ENCODE measurements at places on chromosomes 5 and 9. TPM values are rescaled to one million over a fixed set of nuclear protein-coding genes. Genes with fewer than 3 reads are reported as not detected.
A peak's percentile ranks its signal among the peaks of the same experiment; 100 is the strongest.

ZNF454 gene
- not detected for total RNA-seq

TAF1L gene
- total RNA-seq = not detected

CARD6 gene
- total RNA-seq = 6.6 TPM

PPP1R26 gene
- 19.1 TPM for total RNA-seq

NMUR2 gene
- not detected for total RNA-seq

SSBP2 gene
- total RNA-seq = 36.0 TPM

IL13 gene
- total RNA-seq = not detected

SMU1 gene
- 19.3 TPM for total RNA-seq

SPATA31D3 gene
- total RNA-seq = not detected

DNA sequence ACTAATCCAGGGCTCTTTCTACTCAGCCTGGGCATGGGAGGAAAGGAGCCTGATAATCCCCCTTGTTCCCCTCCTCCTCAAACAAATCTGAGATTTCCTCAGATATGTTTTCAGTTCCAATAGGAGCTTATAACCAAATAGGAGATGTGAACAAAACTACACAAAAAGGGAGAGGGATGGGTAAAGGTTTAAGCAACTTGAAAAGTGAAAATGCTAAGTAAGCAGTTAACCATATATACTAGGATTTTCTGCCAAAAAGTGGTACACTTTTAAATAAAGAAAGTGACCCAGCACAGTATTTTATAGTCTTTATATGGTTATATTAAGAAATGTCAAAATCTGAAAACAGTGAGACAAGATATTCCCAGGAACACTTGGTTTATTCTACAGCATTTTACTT lies 275.7 kb downstream of the BNC2 start:
- no peaks in the 10 kb centered on the region for H3K36me3 ChIP-seq
- H3K27me3 ChIP-seq = no peaks in the 10 kb centered on the region
- no peak overlapping the region for H3K4me3 ChIP-seq
- DNase-seq = no peak
- no peaks in the 10 kb centered on the region for H3K4me1 ChIP-seq

DNA sequence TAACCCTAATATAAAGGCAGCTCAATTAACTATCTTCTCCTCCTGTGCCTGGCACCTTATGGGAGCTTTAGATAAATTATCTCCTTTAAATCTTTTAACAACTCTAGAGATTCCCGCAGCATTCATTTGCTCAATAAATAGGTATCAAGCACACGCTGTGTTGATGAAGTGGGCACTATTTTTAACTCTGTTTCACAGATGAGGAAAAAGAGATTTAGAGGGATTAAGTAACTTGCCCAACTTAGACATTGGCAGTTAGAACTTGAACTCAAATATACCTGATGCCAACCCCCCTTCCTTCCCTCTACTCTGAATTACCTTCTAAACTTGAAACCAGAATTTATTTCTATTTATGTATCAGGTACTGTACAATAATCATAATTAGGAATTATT lies 112.4 kb downstream of the SH3TC2 start:
- no peak overlapping the region for H3K4me3 ChIP-seq
- H3K4me1 ChIP-seq = peaks cover 17% of the 10 kb centered on the region
- no peaks in the 10 kb centered on the region for H3K27me3 ChIP-seq
- no peaks in the 10 kb centered on the region for H3K36me3 ChIP-seq

GRCh38 chr5:145245354-145245753 lies 589.8 kb downstream of the PRELID2 start:
- no peaks in the 10 kb centered on the region for H3K36me3 ChIP-seq
- peak overlapping the region; percentile 78 for H3K27ac ChIP-seq
- no peak for DNase-seq
- H3K4me1 ChIP-seq = peaks cover 42% of the 10 kb centered on the region

GRCh38 chr9:92636627-92637026 lies 33.3 kb downstream of the IPPK start:
- H3K27ac ChIP-seq = no peak overlapping the region
- H3K4me1 ChIP-seq = no peaks in the 10 kb centered on the region
- H3K4me3 ChIP-seq = no peak overlapping the region
- no peaks in the 10 kb centered on the region for H3K27me3 ChIP-seq
- no peak for DNase-seq
- H3K36me3 ChIP-seq = peaks cover 97% of the 10 kb centered on the region

GRCh38 chr5:101009758-101010519 lies 106.9 kb upstream of the ST8SIA4 start:
- H3K27ac ChIP-seq = no peak overlapping the region
- no peaks in the 10 kb centered on the region for H3K27me3 ChIP-seq
- H3K4me3 ChIP-seq = no peak overlapping the region
- H3K36me3 ChIP-seq = no peaks in the 10 kb centered on the region
- no peaks in the 10 kb centered on the region for H3K4me1 ChIP-seq
- no peak for DNase-seq

GRCh38 chr9:82457891-82458290 lies 469.3 kb downstream of the SPATA31D1 start:
- no peaks in the 10 kb centered on the region for H3K36me3 ChIP-seq
- H3K4me3 ChIP-seq = no peak overlapping the region
- H3K4me1 ChIP-seq = peaks cover 6% of the 10 kb centered on the region

GRCh38 chr5:108793207-108793606 lies 45.5 kb downstream of the FER start:
- DNase-seq = no peak
- H3K27me3 ChIP-seq = no peaks in the 10 kb centered on the region

DNA sequence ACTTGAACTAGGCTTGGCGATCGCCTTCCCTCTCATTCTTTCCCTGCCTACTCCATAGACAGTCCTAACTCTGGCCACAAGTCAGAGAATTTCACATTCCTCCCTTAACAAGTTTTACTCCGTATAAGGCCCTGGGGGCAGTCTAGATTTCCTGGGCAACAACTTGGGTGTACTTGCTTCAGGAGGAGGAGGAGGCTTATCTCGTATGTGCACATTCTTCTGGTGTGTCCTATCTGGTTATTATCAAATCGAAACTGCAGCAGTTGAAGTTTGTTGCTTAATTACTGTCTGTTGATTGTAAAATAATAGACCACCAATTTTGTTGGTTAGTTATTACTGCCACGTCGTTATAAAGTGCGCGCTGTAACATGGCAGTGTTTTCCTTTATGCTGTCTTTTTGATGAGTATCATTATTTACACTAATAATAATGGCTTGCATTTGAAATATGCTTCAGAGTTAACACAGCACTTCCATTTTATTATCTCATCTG lies 42.0 kb downstream of the PIP5K1B start:
- no peaks in the 10 kb centered on the region for H3K36me3 ChIP-seq
- no peak overlapping the region for H3K27ac ChIP-seq
- no peak for DNase-seq
- H3K4me3 ChIP-seq = no peak overlapping the region
- H3K27me3 ChIP-seq = peaks cover 43% of the 10 kb centered on the region
- no peaks in the 10 kb centered on the region for H3K4me1 ChIP-seq

DNA sequence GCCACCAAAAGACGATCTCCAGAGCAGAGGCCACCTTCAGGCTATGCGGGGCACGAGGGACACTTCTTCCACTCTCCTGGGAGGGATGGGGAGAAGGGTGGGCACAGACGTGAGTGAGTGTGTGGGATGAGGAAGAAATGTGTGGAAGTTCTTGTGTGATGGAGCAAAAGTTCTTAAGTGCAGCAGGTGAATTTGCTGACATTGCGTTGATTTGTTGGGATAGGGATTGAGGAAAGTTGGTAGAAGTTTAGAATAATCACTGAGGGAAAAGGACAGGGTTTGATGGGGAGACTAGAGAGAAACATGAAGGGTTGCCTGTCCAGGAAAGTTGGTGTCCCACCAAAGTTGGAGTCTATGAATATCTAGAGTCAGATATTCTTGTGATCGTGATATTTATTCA lies 2.2 kb downstream of the AOPEP start:
- DNase-seq = no peak
- peaks cover 13% of the 10 kb centered on the region for H3K4me1 ChIP-seq
- H3K27ac ChIP-seq = peak overlapping the region; percentile 29
- no peak overlapping the region for H3K4me3 ChIP-seq
- H3K27me3 ChIP-seq = no peaks in the 10 kb centered on the region

DNA sequence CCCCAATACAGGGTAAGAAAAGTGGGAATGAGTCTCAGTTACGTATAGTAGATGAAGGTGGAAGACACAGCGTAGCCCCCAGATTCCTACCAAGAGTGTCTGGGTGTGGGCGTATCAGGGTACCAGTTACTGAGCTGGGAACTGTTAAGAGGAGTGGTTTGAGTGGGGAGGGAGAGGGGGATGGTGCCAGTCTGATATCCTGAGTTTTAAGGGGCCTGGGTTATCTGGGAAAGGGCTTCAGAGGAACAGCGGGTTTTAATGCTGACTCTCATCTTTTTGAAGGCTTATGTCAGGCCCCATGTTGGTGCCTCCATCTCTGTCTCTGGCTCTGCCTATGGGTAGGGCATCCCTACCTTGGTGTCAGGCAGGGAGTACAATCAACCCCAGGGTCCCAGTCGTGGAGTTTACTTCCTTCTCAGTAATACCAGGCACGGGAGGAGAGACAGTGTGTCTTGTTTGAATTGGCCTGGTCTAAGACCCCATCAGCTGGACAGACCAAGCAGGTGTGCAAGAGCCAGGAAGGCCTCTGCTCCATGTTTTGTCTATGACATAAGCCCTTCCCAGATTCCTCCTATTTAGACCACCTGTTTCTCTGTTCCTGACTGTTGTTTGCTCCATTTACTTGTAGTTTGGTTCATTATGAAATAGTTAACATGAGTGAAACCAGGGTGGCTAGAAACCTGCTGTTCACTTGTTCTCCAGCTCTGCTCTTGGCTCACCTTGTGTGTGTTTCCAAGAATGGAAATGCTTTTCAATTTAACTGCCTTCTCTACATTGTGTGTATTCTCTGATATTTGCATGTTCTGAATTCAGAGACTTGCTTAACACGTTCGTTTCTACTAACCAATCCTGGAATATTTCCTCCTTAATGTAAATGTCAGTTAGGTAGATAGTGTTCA lies 125.6 kb downstream of the DAB2IP start:
- DNase-seq = no peak
- no peak overlapping the region for H3K27ac ChIP-seq
- H3K4me1 ChIP-seq = no peaks in the 10 kb centered on the region
- H3K36me3 ChIP-seq = peaks cover 30% of the 10 kb centered on the region
- no peaks in the 10 kb centered on the region for H3K27me3 ChIP-seq

GRCh38 chr5:143397302-143398052 lies 6.0 kb downstream of the NR3C1 start:
- DNase-seq = peak; percentile 55
- H3K27ac ChIP-seq = peak overlapping the region; percentile 99
- no peaks in the 10 kb centered on the region for H3K27me3 ChIP-seq

GRCh38 chr9:91073049-91073810 lies 271.6 kb downstream of the SYK start:
- DNase-seq = no peak
- H3K36me3 ChIP-seq = peaks cover 4% of the 10 kb centered on the region
- no peak overlapping the region for H3K4me3 ChIP-seq
- H3K27ac ChIP-seq = no peak overlapping the region
- peaks cover 21% of the 10 kb centered on the region for H3K4me1 ChIP-seq
- H3K27me3 ChIP-seq = no peaks in the 10 kb centered on the region

DNA sequence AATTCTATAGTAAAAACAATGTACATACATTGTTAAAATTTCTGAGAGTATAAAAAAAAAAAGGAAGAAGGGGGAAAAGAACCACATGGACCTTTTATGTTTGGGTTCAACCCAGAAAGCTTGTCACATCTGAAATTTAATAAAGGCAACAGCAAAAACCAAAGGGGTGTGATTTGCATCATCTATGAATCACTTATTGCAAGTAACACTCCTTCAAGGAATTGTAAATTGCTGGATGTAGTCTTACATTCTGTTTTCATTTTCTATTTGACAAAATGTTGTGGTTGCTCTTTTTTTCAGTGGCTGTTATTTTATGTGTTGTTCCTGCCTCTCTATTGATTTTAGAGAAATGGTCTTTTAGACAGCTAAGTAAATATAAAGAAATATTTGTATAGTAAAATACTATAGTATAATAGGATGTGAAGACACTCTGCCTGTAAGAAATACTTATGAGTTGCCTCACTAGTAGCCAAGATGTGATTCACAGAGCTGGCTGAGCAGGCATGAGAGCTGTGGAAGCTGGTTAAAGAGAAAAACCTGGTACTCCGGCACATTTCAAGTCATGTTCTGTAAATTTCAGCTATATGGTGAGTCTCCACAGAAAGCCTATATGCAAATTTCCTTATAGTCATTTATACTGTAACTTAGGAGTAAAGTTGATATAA lies 131.1 kb upstream of the CNTLN start:
- no peak for DNase-seq
- H3K4me1 ChIP-seq = no peaks in the 10 kb centered on the region
- no peak overlapping the region for H3K4me3 ChIP-seq
- no peaks in the 10 kb centered on the region for H3K36me3 ChIP-seq
- H3K27me3 ChIP-seq = no peaks in the 10 kb centered on the region

- no peak for DNase-seq
- H3K27me3 ChIP-seq = peaks cover 29% of the 10 kb centered on the region
- H3K27ac ChIP-seq = no peak overlapping the region
- no peaks in the 10 kb centered on the region for H3K36me3 ChIP-seq
- H3K4me3 ChIP-seq = no peak overlapping the region
- H3K4me1 ChIP-seq = peaks cover 6% of the 10 kb centered on the region
Observed at GRCh38 chr9:2385746-2386145, 235.8 kb upstream of the VLDLR start.

- peaks cover 8% of the 10 kb centered on the region for H3K27me3 ChIP-seq
- H3K27ac ChIP-seq = no peak within 1 kb of the TSS
- no peak for DNase-seq
- no peaks in the 10 kb centered on the region for H3K36me3 ChIP-seq
- H3K4me3 ChIP-seq = no peak within 1 kb of the TSS
Observed at GRCh38 chr9:136303825-136304416, at the start of gene CCDC187. Gene CCDC187, minus strand, starts transcription at chr9:136304094. Its CDS starts 264 bp downstream, at chr9:136303830.

DNA sequence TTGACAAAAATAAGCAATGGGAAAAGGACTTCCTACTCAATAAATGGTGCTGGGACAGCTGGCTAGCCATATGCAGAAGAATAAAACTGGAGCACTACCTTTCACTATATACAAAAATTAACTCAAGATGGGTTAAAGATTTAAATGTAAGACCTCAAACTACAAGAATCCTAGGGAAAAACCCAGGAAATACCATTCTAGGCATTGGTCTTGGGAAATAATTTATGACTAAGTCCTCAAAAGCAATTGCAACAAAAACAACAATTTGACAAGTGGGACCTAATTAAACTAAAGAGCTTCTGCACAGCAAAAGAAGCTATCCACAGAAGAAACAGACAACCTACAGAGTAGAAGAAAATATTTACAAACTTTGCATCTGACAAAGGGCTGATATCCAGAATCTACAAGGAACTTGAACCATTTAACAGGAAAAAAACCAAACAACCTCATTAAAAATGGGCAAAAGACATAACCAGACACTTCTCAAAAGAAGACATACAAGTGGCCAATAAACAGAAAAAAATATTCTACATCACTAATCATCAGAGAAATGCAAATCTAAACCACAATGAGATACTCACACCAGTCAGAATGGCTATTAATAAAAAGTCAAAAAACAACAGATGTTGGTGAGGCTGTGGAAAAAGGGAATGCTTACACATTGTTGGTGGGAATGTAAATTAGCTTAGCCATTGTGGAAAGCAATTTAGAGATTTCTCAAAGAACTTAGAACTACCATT lies 75.2 kb upstream of the CPEB4 start:
- DNase-seq = peak; percentile 65
- H3K27me3 ChIP-seq = no peaks in the 10 kb centered on the region
- no peaks in the 10 kb centered on the region for H3K36me3 ChIP-seq
- no peak overlapping the region for H3K4me3 ChIP-seq

Measured in MCF 10A (cell line).